ENCODE measurements at places on chromosomes 4 and X.

- DNase-seq = no peak
Observed at GRCh38 chr4:90187148-90187884, 60.1 kb downstream of the CCSER1 start.

- DNase-seq = no peak
Observed at GRCh38 chr4:56297776-56298175, 89.5 kb downstream of the AASDH start.

GRCh38 chr4:74284053-74284452, 24.2 kb upstream of the EPGN start:
- DNase-seq = no peak

DNA sequence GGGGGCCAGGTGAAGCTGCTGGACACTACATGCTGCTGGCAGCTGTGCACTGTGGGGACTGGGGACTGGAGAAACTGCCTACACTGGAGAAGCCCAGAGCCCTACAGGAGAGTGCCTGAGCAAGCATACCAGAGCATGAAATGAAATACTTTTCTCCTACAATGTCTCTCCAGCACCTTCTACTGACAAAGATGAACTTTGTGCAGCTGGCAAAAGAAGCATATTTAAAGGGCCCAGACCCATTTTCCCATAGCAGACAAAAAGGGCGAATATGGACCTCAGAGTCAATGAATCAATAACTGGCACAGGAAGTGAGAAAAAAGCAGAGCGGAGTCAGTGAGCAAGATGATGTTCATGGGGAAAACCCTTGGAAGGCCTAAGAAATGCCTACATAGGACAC, 30.9 kb upstream of the GK start:
- DNase-seq = no peak

- no peak for DNase-seq
Observed at GRCh38 chr4:19375136-19375804, 876.4 kb upstream of the SLIT2 start.

- DNase-seq = no peak
Observed at GRCh38 chrX:40170830-40171512, 73.2 kb upstream of the BCOR start.

DNA sequence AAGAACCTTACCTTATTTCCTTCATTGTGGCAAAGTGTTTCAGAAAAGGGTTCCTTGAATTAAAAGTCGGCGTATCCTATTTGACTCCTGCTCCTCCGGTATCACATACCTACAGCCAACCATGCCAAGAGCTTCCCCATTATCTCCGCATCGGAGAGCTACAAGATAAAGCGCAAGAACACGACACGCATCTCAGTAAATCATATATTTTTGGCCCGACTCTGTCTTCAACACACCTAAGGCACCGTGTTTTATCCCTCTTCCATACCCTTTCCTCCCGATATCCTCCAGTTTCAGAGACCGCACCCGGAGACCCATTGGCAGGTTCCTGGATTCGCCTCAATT, 497 bp upstream of the THAP9 start:
- no peak for DNase-seq

DNA sequence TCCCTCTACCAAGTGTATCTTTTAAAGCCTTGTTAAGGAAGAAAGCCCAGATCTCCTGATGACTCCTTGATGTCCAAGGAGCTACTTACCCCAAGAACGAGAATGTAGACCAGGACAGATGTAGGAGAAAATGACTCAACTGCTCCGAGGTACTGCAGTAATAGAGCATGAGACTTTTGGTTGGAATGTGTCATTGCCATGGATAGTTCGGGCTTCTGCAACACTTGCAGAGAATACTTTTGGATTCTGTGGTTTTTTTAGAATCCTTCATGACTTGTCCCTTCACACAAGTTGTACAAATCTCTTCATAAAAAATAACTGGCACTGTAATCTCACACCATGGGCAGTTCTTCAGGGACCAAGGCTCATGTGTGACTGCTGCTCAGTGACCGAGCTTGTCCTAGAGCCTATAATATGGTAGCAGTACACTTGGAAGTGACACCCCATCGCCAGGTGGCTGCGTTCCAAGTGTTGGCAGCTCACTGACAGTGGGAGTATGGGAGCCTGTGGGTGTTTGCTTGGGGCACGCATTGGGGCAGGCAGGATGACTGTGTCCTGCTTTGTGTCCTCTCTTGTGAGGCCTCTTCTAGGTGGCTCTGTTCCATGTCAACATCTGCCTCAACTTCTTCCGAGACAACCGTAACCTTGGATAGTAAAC, 87.9 kb upstream of the WDR1 start:
- no peak for DNase-seq

DNA sequence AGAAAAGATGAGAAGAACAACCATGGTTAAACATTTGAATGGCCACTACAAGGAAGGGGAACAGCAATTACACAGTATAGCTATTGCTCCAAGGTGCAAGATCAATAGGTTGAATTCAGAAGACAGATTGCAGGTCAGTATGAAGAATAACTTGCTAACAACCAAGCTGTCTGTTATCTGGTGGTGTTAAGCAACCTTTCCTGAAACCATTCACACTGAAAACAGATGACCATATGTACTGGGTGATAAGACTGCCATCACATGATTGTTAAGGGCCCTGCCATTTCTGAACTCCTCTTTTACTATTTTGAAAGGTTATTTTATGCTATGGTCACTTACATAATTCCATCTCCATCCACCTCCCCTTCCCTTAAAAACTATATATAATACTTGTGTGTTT, 6.8 kb downstream of the GABRA3 start:
- DNase-seq = no peak

DNA sequence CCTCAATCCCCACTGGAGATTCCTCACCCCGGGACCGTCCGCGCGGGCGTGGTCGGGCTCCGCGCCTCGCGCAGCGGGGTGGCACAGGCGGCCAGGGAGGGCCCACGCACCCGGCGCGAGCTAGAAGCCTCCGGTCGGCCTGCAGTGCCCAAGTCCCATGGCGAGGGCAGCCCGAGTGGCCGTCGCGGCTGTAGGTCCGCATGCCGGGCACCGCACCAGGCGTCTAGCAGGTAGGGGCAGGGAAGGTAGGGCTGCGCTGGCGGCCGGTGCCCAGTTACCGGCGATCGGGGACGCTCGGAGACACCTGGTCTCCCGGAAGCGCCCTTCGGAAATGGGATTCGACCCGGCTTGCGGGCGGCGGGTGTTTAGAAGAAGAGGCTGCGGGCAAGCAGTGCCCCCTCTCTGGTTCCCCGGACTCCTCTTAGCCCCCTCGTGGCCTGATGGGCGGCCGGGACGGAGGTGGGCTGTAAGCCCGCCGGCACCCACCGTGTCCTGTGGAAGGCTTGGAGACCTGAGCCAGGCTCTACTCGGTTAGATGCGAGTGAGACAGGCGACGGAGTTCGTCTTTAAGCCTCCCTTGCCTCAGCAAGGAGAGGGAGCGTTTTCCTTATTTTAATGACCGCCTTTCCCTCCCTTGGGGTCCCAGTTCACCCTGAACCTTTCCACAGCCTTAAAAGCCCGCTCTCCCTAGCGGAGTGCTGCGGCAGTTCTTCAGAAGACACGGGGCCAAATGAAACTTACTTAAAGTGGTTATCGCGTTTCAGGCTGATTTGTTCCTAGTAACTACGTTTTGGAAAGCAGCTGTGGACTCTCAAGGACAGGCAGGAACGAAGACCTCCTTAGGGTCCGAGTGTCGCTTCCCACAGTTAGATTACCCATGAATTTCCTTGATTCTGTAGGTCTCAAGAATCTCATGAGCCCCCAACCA, 821 bp downstream of the SLITRK2 start:
- DNase-seq = no peak

DNA sequence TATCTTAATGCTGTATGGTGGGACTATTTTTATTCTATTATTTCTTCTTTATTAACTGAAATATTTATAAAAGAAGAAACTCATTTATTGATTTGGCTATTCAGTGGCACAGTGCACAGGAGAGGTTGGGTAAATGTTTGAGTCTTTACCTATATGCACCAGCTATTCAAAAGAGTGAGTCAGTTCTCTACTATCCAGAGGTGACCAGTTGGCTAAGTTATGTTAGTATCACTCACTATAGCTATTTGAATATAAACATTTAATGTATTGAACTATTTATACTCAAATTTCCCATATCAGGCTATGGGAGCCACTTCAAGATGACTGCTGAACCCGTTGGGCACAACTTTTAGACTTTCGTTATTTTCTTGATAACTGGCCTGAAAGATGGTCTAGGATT, 106.1 kb upstream of the VEGFC start:
- DNase-seq = no peak

DNA sequence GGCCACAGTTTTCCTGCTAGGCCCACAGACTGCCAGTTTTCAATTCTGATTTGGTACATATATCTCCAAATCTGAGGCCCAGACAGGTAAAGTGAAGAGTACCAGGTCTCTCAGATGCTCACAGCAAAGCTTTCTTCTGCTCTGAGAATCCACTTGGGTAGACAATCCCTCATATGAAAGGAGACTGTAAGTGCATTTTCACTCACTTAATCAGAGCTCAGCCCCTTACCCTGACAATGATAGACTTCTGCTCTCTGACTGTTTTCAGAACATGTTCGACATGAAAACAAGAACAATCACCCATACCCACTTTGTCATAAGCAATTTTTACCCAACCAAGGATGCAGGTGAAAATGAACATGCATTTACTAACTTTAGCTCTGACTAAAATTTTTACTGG, 7.1 kb downstream of the GPRIN3 start:
- no peak for DNase-seq

DNA sequence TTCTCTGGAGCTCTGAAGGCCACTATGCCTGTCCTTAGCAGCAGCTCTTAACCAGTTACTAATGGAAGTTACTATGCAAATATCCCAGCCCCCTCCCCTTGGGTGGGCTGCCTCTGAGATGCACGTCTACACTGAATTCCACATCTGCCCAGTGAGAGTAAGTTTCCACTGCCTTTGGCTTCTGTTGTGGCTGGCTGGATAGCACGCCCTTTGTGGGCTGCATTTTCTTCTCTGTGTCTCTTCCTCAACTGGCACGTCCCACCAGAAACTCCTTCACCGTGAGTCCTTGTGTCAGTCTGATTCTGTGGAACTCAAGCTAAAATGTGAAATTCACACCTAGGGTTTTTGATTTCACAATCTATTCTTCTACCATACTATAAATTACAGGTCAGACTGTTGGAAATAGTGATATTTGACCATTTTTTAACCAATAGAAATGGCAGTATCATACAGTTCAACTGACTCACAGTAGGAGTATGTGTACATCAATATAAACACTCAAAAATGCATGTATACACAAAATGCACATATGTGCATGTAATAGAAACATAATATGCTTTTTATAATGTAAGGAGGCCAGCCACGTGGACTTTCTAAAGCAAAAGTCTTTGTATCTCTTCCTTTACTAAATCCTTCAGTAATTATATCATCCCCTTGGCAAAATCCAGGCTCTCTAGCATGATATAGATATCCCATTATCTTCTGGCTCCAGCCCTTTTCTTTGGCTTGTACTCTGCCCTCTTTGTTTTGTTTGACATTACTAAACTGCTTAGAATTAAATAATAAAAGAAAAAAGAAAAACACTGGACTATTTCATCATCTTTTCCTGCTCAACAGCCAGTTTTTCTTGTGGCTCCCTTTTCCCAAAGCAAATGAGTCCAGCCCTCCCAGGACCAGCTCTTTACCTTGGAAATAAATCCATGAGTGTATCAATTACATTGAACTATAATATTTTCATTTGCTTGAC, 33.2 kb upstream of the LDB2 start:
- DNase-seq = no peak

DNA sequence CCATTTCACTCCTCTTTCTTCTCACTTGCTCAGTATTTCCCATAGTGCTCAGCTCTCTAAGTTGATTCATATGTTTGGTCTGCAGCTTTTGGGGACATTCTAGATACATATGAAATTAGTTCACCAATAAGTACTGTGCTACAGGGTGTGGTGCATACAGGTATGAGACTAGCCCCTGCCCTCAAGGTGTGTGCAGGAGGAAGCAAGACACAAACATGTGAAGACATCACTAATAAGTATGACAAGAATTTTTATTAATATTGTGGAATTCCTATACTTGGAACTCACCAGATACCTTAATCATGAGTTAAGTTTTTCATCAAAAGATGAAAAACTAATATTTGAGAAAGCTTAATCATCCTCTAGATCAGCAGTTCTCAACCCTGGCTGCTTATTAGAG, 505.2 kb downstream of the ZNF674 start:
- no peak for DNase-seq

- DNase-seq = no peak
Observed at GRCh38 chr4:18103876-18104605, 82.5 kb upstream of the LCORL start.

DNA sequence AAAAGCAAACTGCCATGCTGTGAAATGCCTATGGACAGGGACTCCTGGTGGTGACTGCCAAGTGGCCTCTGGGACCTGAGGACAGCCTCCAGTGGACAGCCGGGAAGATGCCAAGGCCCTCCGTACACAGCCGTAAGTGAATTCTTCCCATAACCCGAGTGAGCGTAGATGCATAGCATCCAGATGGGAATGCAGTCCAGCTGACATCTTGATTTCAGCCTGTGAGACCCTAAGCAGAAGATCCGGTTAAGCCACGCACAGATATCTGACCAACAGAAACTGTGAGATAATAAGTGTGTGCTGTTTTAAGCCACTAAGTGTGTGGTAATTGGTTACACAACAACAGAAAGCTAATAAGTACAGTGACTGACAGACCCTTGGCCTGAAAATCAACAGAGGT, 55.9 kb downstream of the TMEM156 start:
- no peak for DNase-seq

- DNase-seq = no peak
Observed at GRCh38 chr4:186724058-186724863, 605 bp upstream of the FAT1 start.

DNA sequence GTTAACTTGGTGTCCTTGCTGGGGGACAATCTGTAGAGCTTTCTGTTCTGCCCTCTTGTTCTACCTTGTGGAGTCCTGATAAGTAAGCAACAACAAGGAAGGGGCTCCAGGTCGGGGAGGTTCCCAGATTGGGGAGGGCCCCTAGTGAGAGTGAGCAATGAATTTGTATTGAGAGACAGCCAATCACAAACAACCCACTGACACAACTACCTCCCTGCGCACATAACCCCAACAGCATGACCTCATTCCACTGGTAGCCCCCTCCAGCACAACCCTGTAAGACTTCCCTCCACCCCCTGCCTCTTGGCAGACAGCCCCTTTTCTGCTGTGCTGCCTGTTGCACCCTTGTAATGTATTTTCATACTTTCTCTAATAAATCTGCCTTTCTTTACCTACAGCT, 19.7 kb upstream of the PNPLA4 start:
- no peak for DNase-seq

GRCh38 chrX:69070949-69071650, 94.2 kb downstream of the PJA1 start:
- DNase-seq = no peak

All from CD4-positive, alpha-beta T cell treated with Interferon alpha-2 for 1 hour (primary cell).